ENCODE measurements at places on chromosomes 11 and 22. TPM values are rescaled to one million over a fixed set of nuclear protein-coding genes. Genes with fewer than 3 reads are reported as not detected.

- no peak for DNase-seq
Measured at GRCh38 chr11:65814131-65814985, 19.4 kb upstream of the SNX32 start.

DNA sequence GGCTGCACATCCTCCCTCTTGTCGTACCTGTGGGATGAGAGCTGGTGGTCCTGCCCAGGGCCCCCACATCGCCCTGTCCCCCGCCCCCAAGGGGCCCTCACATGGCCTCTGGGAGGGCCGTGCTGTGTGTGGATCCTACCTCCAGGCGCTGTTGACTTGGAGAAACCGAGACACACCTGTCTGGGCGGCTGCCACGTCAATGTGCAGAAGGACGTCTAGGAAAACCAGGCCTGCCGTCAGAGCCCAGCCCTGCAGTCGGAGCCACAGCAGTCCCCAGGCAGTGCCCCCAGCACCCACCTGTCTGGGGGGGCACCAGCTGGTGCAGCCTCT is 14.2 kb downstream of the ALG12 start:
- no peak for DNase-seq

DNA sequence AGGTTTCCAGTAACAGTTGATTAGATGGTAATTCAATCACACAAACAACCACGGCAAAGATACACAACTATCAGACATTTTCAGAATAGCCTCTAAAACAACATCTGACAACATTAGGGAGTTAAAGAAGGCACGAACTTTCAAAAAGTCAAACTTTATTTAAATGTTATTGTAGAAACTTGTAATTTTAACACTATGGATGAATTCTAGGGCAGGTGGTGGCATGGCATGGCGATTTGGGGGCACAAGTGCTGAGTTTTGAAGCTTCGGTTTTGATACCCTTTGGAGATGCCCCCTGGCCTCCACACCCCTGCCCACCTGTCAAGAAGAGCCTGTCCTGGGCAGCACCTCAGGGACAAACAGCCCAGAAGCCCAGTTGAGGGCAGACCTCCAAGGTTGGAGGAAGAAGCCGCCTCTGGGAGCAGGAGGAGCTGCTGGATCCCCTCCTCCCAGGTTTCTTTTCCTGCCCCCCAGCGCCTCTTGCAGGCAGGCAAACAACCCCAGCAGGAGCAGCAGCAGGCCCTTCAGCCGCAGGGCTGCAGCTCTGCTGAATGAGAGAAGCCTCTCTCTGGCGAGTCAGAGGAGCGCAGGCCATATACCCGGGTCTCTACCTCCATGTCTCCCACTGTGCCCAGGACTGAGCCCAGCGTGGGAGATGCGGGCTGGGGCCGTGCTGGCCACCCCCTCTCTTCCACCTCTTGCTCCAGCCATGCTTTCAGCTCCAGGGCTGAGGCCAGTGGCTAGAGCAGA is 102.1 kb upstream of the IGLL5 start:
- no peak for DNase-seq

Gene DDIAS
- total RNA-seq = 1.1 TPM

Data from ovary (tissue), 10 donors.